ENCODE measurements at places on chromosomes 13 and 19.

GRCh38 chr19:29122185-29122584, 90.8 kb downstream of the UQCRFS1 start:
- no peak for DNase-seq

DNA sequence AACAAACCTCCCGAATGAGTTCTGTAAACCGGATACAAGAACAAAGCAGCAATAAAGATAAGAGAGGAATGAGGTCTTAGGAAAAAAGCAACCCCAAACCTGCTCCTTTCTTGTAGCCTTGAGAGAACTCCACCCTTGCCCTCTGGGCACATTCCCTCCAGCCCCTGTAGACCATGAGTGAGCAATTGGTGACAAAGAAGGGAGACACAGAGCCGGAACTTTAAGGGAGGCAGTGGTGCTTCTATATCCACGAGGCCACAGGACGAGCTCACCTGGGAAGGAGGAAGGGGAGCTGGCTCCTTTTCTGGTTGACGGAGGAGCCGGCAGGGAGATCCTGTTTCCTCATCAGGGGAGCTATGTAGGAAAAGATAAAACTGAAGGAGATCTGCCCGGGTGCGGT, 13.0 kb downstream of the BRME1 start:
- DNase-seq = no peak

- no peak for DNase-seq
Measured at GRCh38 chr19:10784257-10784656, 51.8 kb downstream of the TMED1 start.

- no peak for DNase-seq
Measured at GRCh38 chr13:92303428-92303827, 905.0 kb downstream of the GPC5 start.

- no peak for DNase-seq
Measured at GRCh38 chr19:1663852-1664251, 11.4 kb upstream of the TCF3 start.

DNA sequence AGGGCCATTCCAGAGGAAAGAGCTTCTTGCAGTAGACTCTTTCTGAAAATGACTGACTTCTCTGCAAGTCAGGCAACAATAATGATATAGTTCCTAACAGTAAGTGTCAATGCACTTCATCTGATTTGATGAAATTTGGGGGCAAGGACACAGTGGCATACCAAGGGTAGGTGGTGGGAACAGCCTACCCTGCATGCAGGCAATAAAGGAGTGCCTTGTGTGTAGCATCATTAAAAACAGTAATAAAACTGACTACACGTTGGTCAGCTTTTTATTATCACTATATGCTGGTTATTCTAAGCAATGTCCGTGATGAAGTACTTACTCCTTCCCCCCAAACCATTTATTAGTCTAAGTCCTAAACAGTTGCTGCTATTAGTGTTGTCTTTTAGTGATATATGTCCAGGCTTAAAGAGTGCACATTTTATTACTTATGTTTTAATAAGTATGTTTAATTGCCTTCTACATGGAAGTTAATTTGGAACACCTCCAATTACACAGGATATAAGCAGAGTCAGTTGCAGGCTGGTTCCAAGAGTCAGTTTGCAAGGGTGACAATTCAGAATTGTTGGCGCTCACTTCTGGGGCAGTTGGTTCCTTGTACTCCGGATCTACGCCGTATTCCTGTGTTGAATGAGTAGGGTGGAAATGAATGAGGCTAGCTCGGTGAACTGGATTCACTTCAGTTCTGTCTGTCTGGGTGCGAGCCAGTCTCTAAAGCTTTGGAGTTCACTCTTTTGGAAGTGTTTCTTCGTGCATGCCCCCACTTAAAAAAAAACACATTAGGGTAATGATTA, 84.0 kb downstream of the RGCC start:
- DNase-seq = no peak

GRCh38 chr13:71210861-71211260, 656.1 kb downstream of the DACH1 start:
- no peak for DNase-seq

DNA sequence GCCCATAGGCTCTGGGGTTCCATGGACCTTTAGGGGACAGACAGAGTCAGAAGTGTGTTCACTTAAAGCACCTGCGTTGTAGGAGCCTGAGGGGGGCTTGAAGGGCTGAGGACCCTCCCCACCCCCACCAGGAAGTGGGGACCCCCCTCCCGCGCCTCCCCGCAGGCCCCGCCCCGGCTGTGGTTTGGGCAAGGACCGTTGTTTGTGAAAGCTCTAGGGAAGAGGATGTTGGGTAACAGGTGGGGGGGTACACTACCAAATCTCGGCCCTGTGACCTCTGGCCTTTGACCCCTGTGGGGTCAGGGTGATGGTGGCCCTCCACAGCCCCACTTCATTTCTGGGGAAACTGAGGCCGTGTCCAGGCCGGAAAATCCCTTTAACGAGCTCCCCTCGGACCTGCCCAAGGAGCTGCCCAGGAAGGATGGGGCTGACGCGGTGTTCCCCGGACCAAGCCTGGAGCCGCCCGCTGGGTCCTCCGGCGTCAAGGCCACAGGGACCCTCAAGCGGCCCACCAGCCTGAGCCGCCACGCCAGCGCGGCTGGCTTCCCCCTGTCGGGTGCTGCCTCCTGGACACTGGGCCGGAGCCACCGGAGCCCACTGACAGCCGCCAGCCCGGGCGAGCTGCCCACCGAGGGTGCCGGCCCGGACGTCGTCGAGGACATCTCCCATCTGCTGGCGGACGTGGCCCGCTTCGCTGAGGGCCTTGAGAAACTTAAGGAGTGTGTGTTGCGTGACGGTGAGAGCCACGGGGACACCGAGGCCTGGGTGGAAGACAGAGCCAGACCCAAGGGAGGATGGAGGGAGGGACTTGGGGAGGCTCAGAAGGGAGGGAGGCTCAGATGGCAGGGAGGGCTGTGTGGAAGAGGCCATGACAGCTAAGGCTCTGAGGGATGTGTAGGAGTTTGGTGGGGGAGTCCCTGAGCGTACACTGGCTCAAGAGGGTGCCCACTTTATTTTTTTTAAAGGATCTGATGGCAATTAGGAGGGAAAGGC, 1.3 kb downstream of the ARHGAP45 start:
- no peak for DNase-seq

GRCh38 chr19:24046550-24046949, 40.4 kb upstream of the ZNF254 start:
- no peak for DNase-seq

- no peak for DNase-seq
Measured at GRCh38 chr13:27300941-27301586, 30.4 kb downstream of the RASL11A start.

DNA sequence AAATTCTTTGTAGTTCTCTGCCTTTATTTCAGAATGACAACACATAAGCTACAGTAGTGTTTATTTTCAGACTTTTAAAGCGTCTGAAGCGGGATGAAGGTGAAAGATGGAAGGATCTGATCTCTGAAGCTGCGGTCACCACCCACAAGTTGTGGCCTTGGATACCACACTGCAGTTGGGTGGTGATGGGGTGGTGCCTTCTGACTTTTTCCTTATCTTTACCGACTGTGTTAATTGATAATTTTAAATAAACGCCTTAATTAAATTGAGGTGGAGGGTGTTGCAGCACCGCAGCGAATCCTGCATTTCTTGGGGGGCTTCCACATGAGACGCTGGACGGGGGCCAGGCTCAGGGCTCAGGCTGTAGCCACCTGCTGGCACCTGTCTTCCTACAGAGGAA, 1.3 kb downstream of the TFDP1 start:
- DNase-seq = no peak

DNA sequence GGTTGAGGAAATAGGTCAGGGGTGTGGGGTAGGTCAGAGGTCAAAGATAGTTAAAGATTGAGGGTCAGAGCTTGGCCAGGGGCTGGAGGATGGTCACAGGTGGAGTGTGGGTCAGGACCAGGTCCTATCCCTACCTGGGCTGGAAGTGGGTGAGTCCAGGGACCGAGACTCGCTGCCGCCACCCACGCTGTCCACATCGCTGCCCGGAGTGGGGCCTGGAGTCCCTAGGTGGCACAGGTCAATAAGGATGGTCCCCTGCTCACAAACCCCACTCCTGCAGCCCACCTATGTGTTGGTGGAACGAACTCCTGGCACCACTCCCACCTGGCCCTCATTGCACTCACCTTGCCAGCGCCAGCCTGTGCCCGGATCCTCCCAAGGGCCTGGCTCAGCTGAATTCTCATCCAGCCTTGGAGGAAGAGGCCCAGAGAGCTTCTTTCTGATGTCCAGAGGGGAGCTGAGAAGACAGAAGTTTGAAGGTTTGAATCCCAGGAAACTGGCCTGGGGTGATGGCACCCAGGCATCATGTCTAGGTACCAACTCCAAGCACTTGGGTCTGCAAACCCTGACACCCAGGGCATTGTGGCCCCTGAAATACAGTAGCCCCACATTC, 6.8 kb downstream of the GMIP start:
- no peak for DNase-seq

DNA sequence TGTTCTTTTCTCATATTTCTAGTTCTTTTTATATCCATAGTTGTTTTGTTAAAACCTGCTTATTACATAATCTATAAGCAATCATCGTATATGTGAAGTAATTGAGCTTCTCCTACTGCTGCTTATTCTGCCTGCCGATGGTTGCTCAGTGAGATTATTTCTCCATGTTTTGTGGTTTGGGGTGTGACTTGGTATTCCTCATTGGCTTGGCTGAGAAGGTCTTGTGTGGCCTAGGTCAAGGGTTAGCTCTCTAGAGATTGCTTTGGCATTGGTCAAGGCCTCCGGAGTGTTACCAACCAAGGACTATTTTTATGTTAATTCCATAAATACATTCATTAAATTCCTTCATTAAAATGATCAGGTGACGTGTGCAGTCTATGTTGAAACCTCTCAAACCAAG, 302.8 kb downstream of the MYO16 start:
- no peak for DNase-seq

GRCh38 chr13:98688373-98688772, 64.1 kb downstream of the SLC15A1 start:
- no peak for DNase-seq

DNA sequence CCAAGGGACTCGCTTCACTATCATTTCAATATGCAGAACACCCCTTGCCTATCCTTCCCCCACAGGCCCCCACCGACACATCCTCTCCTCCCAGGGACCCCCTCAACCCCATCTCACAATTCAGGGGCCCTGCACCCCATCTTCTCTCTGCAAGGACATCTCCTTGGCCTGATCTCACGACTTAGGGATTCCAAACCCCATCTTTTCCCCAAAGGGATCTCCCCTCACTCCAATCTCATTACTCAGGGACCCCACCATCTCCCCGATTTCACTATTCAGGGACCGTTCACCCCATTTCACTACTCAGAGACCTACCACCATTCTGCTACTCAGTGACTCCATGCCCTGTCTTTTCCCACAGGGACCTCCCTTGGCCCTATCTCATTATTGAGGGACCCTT, 1.4 kb downstream of the MAP2K2 start:
- no peak for DNase-seq

DNA sequence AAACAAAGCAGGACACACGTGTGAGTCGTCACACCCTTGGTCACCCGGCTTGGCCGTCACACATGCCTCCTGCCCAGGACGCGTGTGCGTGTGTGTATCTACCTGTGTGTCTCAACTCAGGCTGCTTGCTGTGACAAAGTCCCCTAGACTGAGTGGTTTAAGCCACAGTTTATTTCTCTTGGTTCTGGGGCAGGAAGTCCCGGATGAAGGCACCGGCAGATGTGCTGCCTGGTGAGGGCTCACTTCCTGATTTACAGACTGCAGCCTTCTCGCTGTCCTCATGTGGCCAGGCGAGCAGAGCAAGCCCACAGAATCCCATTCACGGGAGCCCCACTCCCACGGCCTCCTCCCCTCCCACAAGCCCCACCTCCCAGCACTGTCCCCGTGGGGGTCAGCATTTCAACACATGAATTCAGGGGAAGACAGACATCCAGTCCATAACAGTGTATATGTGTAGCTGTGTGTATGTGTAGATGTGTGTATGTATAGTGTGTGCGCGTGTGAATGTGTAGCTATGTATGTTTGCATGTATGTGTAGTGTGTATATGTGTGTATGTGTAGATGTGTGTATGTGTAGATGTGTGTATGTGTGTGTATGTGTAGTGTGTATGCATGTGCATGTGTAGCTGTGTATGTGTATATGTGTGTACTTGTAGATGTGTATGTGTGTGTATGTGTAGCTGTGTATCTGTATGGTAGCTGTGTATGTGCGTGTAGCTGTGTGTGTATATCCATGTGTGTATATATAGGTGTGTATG, 51.5 kb downstream of the MCF2L start:
- DNase-seq = no peak

GRCh38 chr19:22545751-22546150, 88.4 kb upstream of the ZNF492 start:
- no peak for DNase-seq

GRCh38 chr13:37074703-37075102, 15.2 kb upstream of the SUPT20H start:
- no peak for DNase-seq

DNA sequence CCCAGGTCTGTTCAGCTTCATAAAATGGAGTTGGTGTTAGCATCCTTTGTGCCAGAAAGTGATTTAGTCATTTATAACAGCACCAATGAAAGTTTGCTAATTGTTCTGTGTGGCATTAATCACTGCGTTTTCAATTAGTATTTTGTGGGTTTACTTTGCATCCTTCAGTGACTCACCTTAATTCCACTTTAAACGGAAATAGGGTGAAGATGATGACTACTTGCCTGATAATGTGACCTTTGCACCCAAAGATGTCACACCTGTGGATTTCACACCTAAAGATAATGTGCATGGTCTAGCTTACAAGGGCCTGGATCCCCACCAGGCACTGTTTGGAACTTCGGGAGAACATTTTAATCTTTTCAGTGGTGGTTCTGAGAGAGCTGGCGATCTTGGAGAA, 15.0 kb downstream of the GPATCH1 start:
- DNase-seq = no peak

DNA sequence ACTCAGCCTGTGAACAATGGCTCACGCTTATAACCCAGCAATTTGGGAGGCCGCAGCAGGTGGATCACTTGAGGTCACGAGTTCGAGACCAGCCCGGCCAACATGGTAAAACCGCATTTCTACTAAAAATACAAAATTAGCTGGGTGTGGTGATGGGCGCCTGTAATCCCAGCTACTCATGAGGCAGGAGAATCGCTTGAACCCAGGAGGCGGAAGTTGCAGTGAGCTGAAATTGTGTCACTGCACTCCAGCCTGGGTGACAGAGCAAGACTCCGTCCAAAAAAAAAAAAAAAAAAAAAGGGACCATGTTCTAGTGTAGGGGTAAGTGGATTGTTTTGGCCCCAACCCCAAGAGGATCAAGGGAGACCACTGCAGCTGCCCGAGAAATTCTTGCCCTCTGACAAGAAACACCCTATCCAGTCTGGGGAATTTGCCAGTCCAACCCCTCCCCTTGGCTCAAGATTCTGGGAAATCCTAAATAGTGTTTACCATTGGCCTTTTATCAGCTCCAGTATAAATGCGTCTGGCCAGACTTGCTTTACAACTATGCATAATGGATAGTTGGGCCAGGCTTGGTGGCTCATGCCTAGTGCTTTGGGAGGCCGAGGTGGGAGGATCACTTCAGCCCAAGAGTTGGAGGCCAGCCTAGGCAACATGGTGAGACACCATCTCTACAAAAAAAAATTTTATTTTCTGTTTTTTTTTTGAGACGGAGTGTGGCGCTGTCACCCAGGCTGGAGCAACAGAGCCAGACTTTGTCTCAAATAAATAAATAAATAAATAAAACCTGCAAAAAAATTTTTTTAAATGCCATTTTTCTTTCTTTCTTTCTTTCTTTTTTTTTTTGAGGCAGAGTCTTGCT, 5.1 kb upstream of the DHDH start:
- DNase-seq = no peak
